ENCODE measurements at places on chromosomes 11 and 22.
A peak's percentile ranks its signal among the peaks of the same experiment; 100 is the strongest.

- no peak for DNase-seq
Observed at GRCh38 chr22:24401931-24402367, 25.4 kb upstream of the ADORA2A start.

GRCh38 chr11:2699185-2699530 lies 636 bp downstream of the KCNQ1OT1 start:
- DNase-seq = no peak

GRCh38 chr11:125257190-125257579 lies 92.6 kb downstream of the PKNOX2 start:
- no peak for DNase-seq

- no peak for DNase-seq
Observed at GRCh38 chr11:4891996-4892640, 10.4 kb downstream of the OR51T1 start.

DNA sequence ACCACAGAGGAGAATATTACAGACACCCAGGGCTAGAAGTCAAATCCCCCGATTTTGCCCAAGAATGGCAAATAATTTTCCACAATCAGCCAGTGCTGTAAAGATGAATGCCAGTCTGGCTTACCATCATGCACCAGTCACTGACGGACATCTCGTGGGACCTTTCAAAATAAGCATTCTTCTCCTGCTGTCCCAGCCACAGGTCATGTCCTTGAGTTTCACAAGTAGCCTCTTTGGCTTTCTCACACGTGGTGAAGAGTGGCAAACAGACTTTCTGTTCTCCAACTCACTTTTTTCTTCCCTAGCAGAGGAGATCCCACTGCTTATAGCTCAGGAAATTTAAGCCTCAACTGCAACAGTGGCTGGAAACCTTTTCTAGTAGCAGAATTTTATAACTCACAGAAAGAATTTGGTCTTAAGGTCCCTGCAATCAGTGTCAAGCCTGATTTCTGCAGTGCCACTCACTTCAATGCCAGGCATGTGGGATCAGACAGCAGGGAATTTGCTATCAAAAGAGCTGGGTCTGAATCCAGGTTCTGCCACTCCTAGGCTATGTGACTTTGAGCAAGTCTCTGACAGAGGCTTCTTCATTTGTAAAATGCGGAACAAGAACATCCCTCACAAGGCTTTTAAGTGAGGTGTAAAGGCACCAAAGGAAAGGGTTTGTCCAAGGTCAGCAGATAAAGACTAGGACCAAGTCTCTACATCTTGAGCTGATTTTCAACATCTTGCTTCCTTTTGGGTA lies 3.6 kb downstream of the PIK3IP1 start:
- no peak for DNase-seq

GRCh38 chr11:44604171-44604581 lies 38.7 kb downstream of the CD82 start:
- DNase-seq = no peak

- no peak for DNase-seq
Observed at GRCh38 chr22:35478633-35479107, 62.0 kb upstream of the RASD2 start.

DNA sequence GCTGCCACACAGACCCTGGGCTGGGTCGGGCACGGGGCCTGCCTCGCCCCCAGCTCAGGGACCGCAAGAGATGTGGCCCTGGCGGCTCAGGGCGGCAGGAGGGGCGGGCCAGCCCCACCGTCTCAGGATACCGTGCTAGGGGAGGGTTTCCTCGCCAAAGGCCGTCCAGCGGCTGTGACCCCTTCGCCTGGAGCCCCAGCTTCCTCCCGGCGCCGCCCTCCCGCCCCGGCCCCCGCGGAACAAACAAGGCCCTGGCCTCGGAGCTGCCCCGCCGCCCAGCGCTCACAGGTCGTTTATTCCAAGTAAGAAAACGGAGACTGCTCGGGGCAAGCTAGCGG lies 543 bp upstream of the AP2A2 start:
- no peak for DNase-seq

- no peak for DNase-seq
Observed at GRCh38 chr11:75520688-75521087, 5.1 kb downstream of the GDPD5 start.

- DNase-seq = no peak
Observed at GRCh38 chr11:70771099-70771885, 373.0 kb downstream of the CTTN start.

DNA sequence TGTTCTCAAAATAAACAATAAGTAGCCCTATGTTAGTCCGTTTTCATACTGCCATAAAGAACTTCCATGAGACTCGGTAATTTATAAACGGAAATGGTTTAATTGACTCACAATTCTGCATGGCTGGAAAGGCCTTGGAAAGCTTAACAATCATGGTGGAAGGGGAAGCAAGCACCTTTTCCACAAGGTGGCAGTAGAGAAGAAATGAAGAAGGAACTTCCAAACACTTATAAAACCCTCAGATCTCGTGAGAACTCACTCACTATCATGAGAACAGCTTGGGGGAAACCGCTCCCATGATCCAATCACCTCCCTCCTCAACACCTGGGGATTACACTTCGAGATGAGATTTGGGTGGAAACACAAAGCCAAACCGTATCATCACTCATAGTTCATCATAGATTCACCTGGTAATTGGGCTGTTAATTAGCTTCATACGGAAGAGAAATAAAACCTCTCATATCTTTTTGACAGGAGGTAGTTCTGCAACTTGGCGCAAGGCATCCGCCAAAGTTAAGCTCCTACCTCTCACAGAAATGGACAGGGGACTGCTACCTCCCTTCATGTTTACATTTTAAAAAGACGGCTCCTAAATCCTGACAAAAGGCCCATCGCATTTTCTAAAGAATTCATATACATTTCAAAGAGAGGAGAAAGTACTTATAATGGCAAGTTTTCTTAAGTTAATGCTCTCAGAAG lies 49.0 kb downstream of the MUC15 start:
- DNase-seq = no peak

GRCh38 chr11:63916837-63917691 lies at the start of gene RCOR2:
Gene RCOR2 (minus strand): TSS chr11:63917164. CDS start chr11:63916456, 708 bp downstream.
- DNase-seq = no peak

- DNase-seq = no peak
Observed at GRCh38 chr22:38554281-38554680, 15.7 kb downstream of the DMC1 start.

DNA sequence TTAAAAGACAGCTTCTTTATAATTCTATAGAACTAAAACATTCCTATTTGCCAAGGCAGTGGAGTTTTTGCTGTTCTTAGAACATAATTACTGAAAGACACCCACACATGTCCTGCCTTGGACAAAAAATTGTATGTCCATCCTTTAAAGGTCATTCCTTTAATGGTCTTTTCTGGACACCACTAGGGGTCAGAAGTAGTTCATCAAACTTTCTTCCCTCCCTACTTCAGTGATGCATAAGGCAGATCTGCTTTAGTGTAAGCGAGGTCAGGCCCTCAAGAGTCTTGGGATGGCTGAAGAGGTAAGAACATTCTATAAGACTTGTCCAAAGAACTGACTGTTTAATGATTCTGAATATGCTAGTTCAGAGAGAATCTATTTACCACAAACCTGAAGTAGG lies 4.3 kb upstream of the OR51V1 start:
- DNase-seq = no peak

- DNase-seq = no peak
Observed at GRCh38 chr11:88434333-88434976, 96.9 kb upstream of the CTSC start.

- no peak for DNase-seq
Observed at GRCh38 chr11:67266449-67267187, at the start of gene GRK2. Gene GRK2 (plus strand): TSS chr11:67266473. CDS start chr11:67266700, 227 bp downstream.

GRCh38 chr11:47285969-47286770 lies 16.2 kb downstream of the MADD start:
- DNase-seq = no peak

GRCh38 chr11:62001450-62002191 lies 34.2 kb upstream of the FTH1 start:
- DNase-seq = no peak

DNA sequence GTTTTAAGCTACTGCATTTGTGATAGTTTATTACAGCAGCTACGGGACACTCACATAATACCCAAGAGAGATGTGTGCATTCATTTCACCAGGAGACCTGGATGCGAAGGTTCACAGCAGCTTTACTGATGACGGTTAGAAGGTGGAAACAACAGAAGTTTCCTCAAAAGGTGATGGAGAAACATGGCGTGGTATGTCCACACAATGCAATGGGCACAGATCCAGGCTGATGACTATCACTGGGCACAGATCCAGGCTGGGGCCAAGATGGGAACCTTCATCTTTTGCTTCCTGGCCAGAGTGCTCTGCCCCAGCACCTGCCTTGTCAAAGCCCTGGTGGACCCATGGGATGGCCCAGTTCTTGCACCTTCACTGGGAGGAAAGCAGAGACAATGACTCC lies 30.6 kb upstream of the RFPL3 start:
- DNase-seq = no peak

- DNase-seq = no peak
Observed at GRCh38 chr22:44401783-44402110, 89.0 kb upstream of the SHISAL1 start.

DNA sequence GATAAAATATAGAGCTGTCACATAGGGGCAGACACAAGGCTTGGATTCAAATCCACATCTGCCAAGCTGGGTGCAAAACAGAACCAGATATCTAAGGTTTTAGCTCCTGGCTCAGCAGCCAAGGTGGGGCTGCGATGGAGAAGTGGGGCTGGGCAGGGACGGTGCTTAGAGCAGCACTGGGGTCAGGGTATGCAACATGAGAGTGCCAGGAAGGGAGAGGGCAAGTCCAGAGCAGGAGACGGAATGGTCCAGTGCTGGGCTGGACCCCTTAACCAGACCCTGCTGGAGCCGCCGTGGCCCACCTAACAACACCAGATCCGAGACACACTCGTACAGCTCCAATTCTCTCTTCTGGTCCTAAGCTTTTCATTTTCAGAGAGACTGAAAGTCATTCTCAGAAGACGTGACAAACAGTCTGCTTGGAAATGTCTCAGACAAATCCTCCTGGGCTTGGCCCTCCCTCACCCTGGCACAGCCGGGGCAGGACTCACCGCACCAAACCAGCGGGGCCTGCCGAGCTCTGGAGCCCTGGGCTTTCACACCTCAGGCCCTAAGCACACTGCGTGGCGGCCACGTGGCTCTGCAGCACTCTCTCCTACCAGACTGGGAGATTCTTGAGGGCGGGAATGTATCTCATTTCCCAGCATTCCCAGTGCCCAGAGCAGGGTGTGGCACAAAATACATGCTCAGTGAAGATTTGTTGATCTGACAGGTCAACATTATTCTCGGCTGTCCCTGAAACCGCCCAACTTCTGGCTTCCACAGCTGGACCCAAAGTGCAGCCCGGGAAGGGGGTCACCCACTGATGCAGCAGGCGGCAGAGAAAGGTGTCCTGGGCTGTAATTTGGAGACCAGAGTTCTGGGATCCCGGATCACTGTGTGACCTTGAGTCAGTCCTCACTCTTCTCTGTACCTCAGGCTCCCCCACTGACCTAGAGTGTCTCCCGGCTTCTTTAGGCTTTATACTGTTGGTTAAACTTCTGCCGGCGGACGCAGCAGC lies 11.6 kb downstream of the LRRC32 start:
- no peak for DNase-seq

GRCh38 chr11:96204366-96204659 lies 138.7 kb downstream of the MAML2 start:
- no peak for DNase-seq

DNA sequence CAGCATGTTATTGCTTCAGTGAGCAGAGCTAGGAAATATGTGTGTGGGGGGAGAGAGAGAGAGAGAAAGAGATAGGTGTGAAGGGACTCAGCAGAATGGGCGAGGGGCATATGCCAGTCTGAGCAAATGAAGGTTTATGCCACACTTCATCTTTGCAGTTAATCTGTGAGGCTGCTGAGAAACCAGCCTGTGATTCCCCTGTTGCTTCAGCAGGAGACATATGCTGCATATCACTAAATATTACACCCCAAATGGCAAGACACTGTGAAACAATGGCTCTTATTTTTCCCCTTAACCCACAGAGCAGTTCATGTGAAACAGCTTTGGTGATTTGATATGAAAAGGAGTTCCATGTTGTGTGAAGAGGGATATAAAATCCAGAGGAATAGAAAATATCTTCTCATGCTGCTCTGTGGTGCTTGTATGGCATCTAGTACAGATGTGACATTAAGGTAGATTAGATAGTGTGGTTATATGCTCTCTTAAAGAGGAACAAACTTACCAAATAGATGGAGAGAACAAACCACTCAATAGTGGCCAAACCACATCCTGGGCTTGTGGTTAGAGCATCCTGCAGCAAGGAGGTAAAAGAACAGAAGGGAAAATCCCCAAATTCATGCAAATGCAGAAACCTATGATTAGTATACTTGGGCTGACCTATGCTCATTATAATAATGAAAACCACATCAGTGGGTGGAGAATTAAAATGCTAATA lies 864.2 kb downstream of the FAM181B start:
- no peak for DNase-seq

- DNase-seq = no peak
Observed at GRCh38 chr11:32529994-32530588, 53.5 kb upstream of the EIF3M start.

DNA sequence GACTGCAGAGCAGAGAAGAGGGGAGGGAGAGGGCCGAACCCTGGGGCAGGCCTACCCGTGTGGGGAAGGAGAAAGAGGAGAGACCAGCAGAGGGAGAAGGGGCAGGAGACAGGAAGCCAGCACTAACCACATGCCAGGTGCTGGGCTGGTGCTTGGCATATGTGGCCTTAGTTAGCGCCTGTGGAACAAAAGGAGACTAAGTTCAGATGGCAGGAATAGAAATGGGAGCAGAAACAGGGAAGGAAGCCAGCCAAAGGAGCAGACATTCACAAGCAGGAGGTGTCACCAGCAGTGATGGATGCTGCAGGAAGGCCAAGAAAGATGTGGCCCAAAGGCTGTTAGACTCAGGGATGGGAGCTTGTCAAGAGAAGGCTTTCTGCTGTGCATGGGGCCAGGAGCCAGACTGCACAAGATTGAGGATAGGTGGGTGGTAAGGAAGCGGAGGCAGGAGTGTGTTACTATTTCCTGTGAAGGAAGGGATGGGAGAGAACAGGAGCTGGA lies 26.7 kb downstream of the TREH start:
- DNase-seq = no peak

GRCh38 chr22:19663286-19663815 lies 51.0 kb upstream of the SEPTIN5 start:
- peak; percentile 33 for DNase-seq

DNA sequence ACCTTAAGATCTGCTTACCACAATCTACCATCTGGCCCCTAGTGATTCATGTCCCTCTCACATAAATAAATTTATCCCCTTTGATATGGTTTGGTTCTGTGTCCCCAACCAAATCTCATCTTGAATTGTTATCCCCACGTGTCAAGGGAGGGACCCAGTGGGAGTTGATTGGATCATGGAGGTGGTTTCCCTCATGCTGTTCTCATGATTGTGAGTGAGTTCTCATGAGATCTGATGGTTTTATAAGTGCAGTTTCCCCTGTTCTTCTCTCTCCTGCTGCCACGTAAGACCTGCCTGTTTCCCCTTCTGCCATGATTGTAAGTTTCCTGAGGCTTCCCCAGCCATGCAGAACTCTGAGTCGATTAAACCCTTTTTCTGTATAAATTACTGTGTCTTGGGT lies 37.2 kb downstream of the OR2AG2 start:
- no peak for DNase-seq

DNA sequence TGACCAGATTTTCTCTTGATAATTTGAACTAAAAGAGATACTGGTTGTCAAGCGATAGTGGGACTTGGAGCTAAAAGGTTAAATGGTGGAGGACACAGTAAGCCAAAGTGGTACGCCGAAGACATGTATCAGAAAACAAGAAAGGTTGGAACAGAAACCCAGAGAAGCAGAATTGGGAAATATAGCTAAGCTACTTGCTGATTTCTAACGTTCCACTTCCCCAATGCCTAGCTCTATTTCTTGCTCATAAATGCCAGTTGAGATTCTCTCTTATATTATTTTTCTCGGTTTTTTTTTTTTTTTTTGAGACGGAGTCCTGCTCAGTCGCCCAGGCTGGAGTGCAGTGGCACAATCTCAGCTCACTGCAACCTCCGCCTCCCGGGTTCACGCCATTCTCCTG lies 12.7 kb downstream of the TMEM41B start:
- no peak for DNase-seq
